ENCODE measurements at places on chromosomes 7 and 10.

GRCh38 chr7:45401155-45401554 lies 173.0 kb upstream of the ADCY1 start:
- peaks cover 40% of the 10 kb centered on the region for H3K27me3 ChIP-seq
- no peak for DNase-seq
- no peak overlapping the region for H3K4me3 ChIP-seq
- no peaks in the 10 kb centered on the region for H3K36me3 ChIP-seq

DNA sequence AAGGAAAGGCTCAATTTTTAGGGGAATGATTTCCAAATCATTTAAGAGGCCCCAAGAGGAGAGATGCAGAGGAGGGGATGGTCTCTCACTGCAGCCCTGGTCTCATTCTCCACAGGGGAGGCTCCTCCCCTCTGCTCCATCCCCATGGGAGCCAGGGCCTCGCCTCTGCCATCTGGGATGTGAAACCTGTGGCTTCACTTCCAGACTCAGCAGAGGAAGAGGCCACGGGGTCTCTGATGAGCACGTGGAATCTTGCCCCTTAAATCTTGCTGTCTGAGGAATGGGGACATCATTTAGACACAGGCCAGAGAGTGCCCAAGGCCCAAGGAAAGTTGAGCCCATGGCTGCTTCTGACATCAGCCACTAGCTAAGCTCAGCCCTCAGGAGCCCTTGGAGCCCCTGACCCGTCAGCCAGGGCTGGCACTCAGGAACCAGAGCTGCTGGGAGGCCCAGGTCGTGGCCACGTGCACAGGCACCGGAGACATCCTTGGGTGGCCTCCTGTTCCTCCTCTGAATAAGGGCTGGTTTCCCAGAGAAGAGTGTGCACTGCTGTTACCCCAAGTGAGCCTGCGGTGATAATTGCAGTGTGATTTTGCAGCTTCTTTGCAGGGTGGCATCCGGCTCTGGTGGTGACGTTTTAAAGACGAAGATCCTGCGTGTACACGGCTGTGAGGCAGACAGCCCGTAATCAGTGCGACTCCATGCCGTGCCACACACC lies 50.5 kb downstream of the VIPR2 start:
- H3K27ac ChIP-seq = no peak overlapping the region
- DNase-seq = no peak
- no peaks in the 10 kb centered on the region for H3K4me1 ChIP-seq
- no peak overlapping the region for H3K4me3 ChIP-seq
- no peaks in the 10 kb centered on the region for H3K36me3 ChIP-seq

DNA sequence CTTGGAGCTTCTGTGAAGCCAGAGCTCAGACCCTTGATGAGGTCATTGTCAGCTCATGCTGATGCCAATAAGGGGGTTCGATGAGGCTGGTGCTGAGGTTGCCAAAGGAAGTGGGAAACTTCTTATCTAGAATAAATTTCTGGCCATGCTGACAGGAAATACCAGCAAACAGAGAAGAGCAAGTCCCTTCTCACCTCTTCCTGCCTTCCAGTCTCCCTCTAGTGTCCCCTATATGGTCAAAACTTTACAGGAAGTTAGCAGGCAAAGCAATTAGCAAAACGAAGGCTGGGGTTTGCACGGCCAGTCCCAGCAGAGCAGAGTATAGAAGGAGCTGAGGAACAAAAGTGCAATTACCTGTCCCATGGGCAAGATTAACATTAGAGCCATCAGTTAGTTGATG lies 15.1 kb upstream of the NEUROG3 start:
- H3K27ac ChIP-seq = no peak overlapping the region
- peaks cover 7% of the 10 kb centered on the region for H3K4me1 ChIP-seq
- no peaks in the 10 kb centered on the region for H3K36me3 ChIP-seq

GRCh38 chr7:94882891-94883290 lies 24.5 kb upstream of the PPP1R9A start:
- peaks cover 7% of the 10 kb centered on the region for H3K27me3 ChIP-seq
- peaks cover 5% of the 10 kb centered on the region for H3K36me3 ChIP-seq
- no peak overlapping the region for H3K4me3 ChIP-seq
- no peaks in the 10 kb centered on the region for H3K4me1 ChIP-seq
- no peak overlapping the region for H3K27ac ChIP-seq

DNA sequence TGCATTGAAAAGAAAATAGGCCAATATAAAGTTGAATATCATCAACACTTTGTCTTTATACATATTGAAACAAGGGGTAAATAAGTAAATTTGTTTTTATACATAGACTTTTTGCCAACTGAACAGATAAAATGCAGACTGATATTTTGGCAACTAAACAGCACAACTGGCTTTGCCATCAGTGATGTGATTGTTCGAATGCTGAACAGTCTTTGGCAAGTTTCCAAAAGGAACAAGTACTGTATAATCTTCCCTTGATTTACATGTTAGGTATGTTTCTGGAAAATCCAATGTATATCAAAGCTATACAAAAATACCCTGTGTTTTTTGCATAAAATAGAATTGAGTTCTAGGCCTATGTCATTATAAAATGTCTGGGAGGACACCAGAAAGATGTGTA lies 18.2 kb upstream of the ANKRD1 start:
- H3K27me3 ChIP-seq = no peaks in the 10 kb centered on the region
- no peaks in the 10 kb centered on the region for H3K36me3 ChIP-seq
- H3K4me1 ChIP-seq = peaks cover 5% of the 10 kb centered on the region

- no peaks in the 10 kb centered on the region for H3K27me3 ChIP-seq
- H3K4me3 ChIP-seq = no peak overlapping the region
- no peak overlapping the region for H3K27ac ChIP-seq
- no peaks in the 10 kb centered on the region for H3K4me1 ChIP-seq
These were observed 6.6 kb downstream of the PDE1C start for GRCh38 chr7:32063614-32064013.

DNA sequence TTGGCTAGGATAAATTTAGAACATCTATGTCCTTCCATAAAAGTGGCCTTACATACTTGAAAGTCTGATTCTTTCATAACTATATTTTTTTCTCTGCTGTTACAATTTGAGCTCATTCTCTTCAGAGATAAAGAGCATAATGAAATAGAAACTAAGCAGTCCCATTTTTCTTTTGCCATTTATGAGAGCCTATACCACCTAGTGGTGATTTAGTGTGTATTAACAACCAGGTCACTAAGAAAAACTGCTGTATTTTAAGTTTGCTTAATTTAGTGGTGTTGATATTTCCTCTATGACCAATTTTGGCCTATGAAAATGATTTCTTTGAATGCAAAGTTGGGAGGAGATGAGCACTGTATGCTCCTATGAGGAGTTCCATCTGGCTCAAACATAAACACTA lies 88.7 kb upstream of the ZWINT start:
- H3K4me1 ChIP-seq = no peaks in the 10 kb centered on the region
- H3K36me3 ChIP-seq = peaks cover 3% of the 10 kb centered on the region
- no peak overlapping the region for H3K4me3 ChIP-seq

DNA sequence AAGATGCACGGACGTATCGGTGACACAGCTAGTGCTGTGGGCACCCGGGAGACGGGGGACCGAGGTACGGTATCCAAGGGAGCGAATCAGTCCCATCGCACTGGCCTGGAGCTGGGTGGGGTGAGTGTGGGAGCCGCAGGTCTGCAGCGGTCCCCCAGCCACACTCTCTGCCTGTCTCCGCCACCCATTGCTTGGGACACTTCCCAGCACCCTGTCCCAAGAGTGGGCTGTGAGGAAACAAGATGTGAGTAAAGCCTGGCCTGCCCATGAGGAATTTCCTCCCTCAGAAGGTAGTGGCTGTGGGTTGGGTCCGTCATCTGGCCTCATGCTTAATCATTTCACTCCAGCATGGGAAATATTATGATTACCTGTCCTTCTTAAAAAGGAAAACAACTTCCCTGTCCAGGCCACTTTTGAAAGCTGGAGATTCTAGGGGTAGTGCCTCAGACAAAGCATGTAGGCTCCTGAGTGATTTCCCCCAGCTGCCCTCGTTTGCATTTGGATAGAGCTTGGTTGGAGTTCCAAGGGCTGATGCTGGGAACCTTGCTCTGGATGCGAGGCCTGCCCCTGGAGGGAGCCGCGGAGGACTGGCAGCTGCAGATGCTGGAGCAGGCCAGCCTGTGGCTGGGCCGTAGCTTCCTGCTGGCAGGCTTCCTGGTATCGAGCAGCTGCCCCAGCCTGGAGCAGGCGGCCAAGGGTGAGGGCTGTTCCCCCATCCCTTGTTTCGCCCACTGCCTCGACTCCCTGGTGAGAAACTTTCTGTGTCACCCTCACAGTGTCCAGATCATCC lies 6.2 kb upstream of the ACTR3C start:
- no peak overlapping the region for H3K27ac ChIP-seq
- peaks cover 11% of the 10 kb centered on the region for H3K36me3 ChIP-seq
- DNase-seq = no peak
- H3K4me3 ChIP-seq = no peak overlapping the region
- no peaks in the 10 kb centered on the region for H3K27me3 ChIP-seq

DNA sequence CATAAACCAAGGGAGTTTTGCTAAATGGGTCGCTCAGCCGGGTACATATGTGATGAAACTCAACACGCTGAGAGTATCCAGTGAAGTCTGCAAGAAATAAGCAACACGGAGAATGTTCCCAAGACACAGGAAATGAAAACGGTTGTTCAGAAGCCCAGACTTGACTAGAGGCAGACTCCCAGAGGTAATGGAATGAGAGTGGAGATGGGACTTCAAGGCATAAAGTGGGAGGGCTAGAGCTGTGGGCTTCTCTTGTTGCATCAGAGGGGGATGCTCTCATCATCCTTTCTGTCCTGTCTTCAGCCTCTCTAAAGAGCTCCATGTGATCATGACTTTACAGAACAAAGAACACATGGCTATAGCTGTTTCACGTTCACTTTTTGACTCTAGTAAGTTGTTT lies 88.3 kb downstream of the BAMBI start:
- no peaks in the 10 kb centered on the region for H3K27me3 ChIP-seq
- H3K27ac ChIP-seq = no peak overlapping the region
- DNase-seq = no peak
- no peak overlapping the region for H3K4me3 ChIP-seq

- H3K4me3 ChIP-seq = no peak overlapping the region
- no peak for DNase-seq
- H3K36me3 ChIP-seq = peaks cover 3% of the 10 kb centered on the region
- no peak overlapping the region for H3K27ac ChIP-seq
These were observed 412.5 kb downstream of the PLXDC2 start for GRCh38 chr10:20228729-20229128.

GRCh38 chr10:105844676-105845570 lies 1203.8 kb downstream of the SORCS3 start:
- H3K36me3 ChIP-seq = no peaks in the 10 kb centered on the region
- no peak for DNase-seq
- H3K27me3 ChIP-seq = no peaks in the 10 kb centered on the region
- no peak overlapping the region for H3K4me3 ChIP-seq
- H3K4me1 ChIP-seq = peaks cover 12% of the 10 kb centered on the region

GRCh38 chr10:83476211-83476610 lies 663.1 kb upstream of the GHITM start:
- no peak overlapping the region for H3K4me3 ChIP-seq
- H3K27me3 ChIP-seq = no peaks in the 10 kb centered on the region
- no peak overlapping the region for H3K27ac ChIP-seq
- no peaks in the 10 kb centered on the region for H3K36me3 ChIP-seq
- H3K4me1 ChIP-seq = no peaks in the 10 kb centered on the region

- H3K4me3 ChIP-seq = peak overlapping the region; percentile 93
- no peaks in the 10 kb centered on the region for H3K27me3 ChIP-seq
- no peaks in the 10 kb centered on the region for H3K36me3 ChIP-seq
- H3K27ac ChIP-seq = peak overlapping the region; percentile 91
- no peak for DNase-seq
These were observed 2.0 kb upstream of the ZMYND11 start for GRCh38 chr10:132946-133898.

DNA sequence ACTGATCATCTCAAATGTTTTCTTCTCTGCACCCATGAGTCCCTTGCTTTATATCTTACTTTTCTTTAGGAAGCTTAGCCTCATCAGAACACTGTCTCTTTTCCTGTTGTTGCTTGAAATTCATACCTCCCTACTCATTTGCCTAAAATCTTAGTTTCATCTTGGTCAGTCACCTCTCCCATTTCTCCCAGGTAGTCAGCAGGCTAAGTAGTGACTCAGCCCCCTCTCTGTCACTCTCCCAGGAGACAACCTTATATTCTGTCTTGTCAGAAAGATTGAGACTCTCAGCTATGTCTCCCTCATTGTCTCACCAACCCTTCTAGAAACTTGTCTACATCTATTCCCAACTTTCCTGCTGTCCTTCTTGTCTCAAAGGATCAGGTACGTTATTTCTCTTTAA lies 280.9 kb downstream of the BBS9 start:
- no peaks in the 10 kb centered on the region for H3K4me1 ChIP-seq
- no peaks in the 10 kb centered on the region for H3K27me3 ChIP-seq
- DNase-seq = no peak
- no peak overlapping the region for H3K27ac ChIP-seq
- H3K4me3 ChIP-seq = no peak overlapping the region
- peaks cover 2% of the 10 kb centered on the region for H3K36me3 ChIP-seq

DNA sequence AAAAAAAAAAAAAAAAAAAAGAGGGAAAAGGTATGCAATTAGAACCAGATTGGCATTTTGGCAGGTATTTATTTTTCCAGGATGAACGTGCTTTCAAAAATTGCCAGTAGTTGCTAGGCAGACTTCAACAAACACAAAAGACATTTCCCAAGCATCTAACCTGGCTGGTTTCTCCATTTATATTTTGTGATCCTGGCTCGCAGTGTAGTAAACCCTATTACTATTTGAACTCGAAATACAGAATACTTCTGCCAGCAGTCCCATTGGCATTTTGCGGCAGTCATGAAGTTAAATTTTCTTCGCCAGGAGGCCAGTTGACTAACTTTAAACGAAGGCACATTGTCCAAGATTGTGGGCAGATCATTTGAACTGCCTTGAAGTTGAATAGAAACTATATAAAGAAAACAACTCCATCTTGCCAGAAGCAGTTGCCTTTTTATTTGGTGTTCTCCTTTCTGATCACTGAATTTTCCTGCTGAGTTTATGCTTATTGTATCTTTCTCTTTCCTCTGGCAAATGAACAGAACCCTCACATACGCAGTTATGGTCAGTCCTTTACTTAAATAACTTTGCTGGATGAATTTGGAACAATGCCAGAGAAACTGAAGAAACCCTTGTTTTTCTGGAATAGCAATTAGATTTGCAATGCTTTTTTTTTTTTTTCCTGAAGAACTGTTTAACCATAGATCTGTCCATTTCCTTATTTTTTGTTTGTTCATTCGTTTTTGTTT lies 132.9 kb downstream of the BICC1 start:
- H3K27ac ChIP-seq = no peak overlapping the region
- no peak for DNase-seq

DNA sequence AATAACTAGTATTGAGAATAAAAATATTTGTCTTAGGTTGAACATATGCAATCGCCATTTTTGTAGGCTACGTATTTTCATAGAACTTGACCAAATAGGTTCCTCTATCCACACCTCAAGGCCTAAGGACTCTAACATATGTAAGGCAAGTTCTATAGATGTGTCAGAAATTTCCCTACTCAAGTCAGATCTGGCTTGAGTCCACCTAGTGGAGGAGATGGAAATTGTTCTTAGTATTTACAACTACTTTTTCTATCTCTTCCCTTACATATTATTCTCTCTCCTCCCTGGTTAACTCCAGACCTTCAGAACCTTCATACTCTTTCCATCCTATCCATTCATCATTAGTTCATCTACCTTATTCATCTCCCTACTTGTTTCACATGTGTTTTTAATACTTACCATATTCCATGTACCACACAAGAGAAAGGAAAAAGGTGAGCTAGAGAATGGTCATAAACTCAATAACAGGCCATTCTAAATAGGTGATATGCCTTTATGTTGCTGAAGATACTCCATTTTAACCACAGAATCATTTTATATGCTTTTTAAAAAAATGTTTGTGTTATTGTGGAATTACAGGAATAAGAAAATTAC lies 174.5 kb upstream of the HDAC9 start:
- H3K36me3 ChIP-seq = no peaks in the 10 kb centered on the region
- no peaks in the 10 kb centered on the region for H3K4me1 ChIP-seq
- no peak for DNase-seq

All from activated T-cell treated with anti-CD3 and anti-CD28 coated beads, Interleukin-2, amount 50 U/mL, for 72 hours (primary cell).